ENCODE measurements at places on chromosomes 2 and 18.

DNA sequence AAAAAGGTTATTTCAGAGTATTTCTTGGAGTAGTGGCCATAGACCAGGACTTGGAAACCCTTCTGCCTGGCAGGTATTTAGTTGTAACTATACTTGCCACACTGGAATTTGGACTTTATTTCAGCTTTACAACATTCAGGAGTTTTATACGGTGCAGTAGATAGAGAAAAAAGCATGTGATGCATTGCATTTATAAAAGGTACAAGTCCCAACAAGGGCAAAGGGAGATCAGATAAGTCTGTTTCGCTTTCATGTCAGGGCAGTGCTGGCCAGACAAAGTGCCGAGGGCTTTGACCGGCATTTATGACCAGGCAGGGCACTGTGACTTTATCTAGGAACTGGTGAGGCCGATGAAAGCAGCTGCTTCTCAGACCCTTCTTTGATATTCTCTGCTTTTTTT, 145.4 kb downstream of the RTN4 start:
- DNase-seq = no peak

- no peak for DNase-seq
These were observed 296.4 kb upstream of the CELF4 start for GRCh38 chr18:37861981-37862380.

DNA sequence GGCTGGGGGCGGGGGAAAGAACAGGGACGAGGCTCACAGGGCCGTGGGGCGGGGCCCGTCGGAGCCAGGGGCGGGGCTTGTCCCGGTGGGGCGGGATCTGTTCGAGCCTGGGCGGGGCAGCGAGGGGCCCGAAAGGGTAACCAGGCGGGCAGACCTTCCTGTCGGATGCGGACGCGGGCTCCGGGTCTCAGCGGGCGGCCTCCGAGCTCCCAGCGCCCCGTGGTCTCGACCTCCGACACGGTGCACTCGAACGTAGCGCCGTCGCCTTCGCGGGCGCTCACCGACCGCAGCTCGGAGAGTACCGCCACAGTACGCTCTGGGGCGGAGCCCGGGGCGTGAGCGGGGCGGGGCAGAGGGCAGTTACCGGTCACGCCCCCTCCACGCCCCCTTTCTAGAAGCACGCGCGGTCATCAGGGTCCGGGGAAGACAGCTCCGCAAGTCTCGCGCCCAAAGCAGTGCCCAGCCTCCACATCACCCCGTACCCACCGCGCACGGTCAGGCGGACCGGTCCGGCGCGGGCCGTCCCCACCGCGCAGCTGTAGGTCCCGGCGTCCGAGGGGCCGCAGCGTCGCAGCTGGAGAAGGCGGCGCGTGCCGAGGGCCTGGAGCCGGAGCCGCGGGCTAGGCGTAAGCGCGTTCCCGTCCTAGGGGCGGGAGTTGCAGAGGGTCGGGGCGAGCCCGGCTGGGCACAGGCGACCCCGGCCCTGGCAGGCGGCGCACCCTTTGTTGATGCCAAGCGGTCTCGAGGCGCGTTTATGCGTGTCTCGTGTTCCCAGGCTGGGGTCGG, 8.7 kb downstream of the TMEM198 start:
- DNase-seq = peak; percentile 54

DNA sequence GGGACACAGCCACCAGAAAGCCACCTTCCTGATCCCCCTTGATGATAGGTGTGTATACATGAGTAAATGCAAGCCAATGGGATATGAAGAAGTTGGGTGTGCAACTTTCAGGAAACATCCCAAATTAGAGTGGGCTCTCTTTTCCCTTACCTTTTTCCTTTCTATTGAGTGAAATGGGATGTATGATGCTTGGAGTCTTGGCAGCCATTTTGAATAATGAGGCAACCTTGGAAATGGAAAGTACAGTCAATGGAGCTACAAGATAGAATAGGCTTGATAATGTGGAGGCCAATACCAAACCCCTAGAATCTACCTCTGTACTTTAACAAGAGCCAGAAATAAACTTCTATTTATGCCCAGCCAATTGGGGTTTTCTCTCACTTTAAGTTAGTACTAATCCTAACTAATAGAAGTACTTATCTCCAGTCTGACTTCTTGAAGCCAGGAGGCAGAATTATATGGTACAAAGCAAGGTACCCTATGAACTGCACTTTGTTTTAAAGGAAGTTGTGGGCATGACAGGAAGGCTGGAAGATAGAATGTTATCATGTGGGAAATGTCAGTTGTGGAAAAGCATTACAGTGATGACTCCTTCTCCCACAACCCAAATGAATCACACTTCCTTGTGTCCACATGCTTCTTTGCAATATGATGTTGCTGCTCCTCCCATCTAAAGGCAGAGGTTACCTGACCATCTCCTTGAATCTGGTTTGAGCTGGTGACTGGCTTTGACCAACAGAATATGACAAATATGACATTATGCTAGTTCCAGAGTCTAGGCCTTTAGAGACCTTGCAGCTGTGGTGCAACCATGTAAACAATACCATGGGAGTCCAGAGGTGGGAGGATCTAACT, 12.9 kb upstream of the NABP1 start:
- no peak for DNase-seq

- DNase-seq = no peak
These were observed 212.0 kb upstream of the RAB6C start for GRCh38 chr2:129767346-129768035.

DNA sequence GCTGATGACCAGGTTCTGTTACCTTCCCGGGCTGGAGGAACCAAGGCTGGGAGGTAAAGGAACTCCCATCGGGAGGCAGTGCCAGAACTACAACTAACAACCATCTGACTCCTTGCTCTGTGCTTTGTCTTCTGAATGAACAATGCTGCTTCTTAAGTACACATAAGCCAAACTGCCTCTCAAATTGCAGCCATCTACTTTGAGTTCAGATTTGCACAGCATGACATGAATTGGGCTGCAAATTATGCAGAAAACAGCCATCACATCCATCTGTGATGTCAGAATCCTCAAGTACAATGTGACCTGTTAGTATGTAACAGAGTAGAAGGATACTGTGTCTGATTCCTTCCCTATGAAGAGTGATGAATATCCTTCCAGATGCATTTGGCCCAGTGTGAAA, 290.6 kb downstream of the ZNF521 start:
- DNase-seq = no peak
